ENCODE measurements at places on chromosomes 12 and 14. TPM values are rescaled to one million over a fixed set of nuclear protein-coding genes. Genes with fewer than 3 reads are reported as not detected.

GRCh38 chr14:35044939-35045797 lies 904 bp upstream of the FAM177A1 start:
- DNase-seq = no peak

Gene CEP128
- 2.4 TPM for total RNA-seq

Gene ENDOU
- not detected for total RNA-seq

- no peak for DNase-seq
Observed at GRCh38 chr12:108430245-108430644, 84.8 kb upstream of the FICD start.

GRCh38 chr12:90090929-90091651 lies 382.5 kb upstream of the ATP2B1 start:
- DNase-seq = peak; percentile 99

Gene KICS2
- total RNA-seq = 7.8 TPM

Gene PROX2
- total RNA-seq = not detected

- DNase-seq = no peak
Observed at GRCh38 chr14:27061299-27061698, 463.5 kb upstream of the NOVA1 start.

DNA sequence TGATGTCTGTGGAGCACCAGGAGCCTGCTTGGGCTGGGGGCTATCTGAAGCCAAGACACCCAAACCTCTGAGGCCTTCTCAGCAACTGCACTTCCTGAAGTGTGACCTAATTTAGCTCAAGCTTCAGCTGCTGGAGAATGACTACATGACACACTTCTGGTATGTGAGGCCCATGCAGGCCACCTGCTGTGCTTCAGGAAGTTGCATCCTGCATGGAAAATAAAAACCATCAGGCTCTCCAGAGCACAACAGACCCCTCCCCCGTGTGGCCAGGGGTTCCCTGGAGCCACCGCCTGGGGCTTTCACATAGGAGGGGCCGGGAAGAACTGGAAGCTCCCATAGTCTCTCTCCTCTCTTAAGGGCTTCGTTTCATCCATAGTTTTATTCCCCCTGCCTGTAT lies 217.7 kb downstream of the SLC15A4 start:
- DNase-seq = no peak

- no peak for DNase-seq
Observed at GRCh38 chr12:70603044-70603443, 34.2 kb downstream of the PTPRB start.

- DNase-seq = no peak
Observed at GRCh38 chr12:27199638-27200300, 44.3 kb upstream of the STK38L start.

Gene LRRC9
- total RNA-seq = not detected

DNA sequence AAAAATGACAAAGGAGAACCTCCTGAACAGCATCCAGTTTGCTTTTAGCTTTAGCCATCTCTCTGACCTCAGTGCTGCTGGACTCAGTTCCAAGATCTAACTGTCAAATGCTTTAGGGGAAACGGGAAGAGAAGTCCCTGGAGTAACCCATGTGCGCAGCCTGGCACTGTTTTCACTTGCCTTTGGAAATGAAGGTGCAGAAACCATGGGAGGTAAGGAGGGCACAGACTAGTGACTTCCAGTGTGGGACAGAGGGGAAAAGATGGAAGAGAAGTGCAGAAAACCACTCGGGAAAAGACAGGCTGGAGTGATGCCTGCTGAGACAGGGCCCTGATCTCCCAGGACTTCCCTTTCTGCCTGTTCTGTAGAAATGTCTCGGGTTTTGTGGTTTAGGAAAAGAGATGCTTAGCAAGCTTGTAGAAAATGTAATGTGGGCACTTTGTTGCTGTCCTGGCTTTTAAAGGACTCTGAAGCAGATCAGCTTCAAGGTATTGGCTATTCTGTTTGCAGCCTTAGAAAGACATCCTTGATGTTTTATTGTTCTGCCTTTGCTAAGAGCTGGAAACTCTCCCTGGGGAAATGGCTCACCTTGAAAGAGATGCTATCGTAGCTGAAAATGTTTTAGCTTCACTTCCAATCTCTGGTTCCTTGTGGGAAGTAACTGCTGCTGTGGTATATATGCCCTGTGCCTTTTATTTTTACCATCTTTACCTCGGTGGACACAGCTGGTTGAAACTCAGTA lies 124.6 kb upstream of the HIF1A start:
- DNase-seq = no peak

- no peak for DNase-seq
Observed at GRCh38 chr14:36222952-36223468, 46.5 kb upstream of the PTCSC3 start.

Gene SIX6
- not detected for total RNA-seq

DNA sequence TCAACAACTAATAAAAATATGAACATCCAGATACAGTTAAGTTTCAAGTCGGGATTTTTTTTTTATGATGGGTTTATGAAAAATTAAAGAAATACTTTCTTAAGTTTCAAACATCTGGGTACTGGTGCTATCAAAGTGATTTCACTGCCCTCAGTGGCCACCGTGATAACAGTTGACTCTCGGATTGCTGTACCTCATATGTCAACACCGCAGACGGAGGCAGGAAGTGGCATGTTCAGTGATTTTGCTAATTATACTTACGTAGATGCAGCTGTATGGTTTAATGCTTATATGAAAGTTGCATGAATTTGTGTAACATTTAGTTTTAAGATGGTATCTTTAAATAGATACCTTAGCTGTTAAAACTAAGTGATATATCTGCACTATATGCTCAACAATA lies 20.8 kb upstream of the FBLN5 start:
- DNase-seq = no peak

- DNase-seq = no peak
Observed at GRCh38 chr14:98578204-98578603, 693.8 kb downstream of the BCL11B start.

GRCh38 chr12:17489452-17489851 lies 600.5 kb downstream of the RERGL start:
- DNase-seq = no peak

- no peak for DNase-seq
Observed at GRCh38 chr14:63051992-63052391, 6.7 kb upstream of the KCNH5 start.

Gene PPFIBP1
- total RNA-seq = 82.3 TPM

DNA sequence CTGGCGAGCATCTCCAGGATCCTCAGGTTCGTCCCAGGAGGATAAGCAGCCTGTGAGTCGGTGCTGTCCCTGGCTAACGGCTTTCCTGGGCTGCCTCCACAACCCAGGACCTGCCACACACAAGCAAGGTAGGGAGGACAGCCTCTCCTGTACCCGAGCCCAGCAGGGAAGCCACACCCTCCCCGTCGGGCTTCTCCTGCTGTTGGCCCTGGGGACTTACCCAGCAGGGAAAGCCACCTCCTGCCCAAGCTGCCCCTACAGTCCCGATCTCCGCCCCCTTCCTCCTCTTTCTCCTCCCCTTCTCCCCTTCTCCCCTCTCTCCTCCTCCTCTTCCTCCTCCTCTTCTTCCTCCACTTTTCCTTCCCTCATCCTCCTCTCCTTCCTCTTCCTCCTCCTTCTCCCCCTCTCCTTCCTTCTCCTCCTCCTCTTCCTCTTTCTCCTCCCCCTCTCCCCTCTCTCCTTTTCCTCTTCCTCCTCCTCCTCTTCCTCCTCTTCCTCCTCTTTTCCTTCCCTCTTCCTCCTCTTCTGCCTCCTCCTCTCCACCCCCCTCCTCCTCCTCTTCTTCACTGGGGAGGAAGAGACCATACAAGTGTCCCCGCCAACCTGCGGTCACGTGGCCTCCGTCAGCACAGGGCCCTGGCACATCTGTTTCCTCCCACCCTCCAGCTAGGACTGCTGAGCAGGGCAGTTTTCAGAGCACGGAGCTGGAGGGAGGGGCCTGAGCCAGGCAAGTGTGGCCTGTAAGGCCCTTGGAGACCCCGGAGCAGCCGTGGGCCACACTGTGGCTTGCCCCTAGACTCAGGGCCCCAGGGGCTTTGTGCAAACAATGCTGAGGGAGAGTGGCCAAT lies 17.3 kb upstream of the RFLNA start:
- no peak for DNase-seq

DNA sequence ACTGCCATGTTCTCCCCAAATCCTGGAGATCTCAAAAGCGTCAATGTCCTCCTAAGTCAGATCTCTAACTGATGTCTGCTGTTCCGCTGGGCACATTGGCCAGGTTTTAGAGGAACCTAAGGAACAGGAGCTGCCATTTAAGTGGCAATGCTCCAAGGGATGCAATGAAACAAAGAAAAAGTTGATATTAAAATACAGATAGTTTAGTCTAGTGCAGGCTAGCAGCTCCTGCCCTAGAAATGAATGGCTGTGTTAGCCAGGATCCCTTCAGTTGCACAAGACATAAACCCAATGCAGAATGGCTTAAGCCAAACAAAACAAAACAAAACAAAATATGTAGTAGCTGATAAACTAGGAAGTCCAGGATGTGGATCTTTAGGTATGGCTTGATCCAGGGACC lies 144.1 kb downstream of the HMGA2 start:
- DNase-seq = no peak

Gene MAP3K9
- 2.9 TPM for total RNA-seq

DNA sequence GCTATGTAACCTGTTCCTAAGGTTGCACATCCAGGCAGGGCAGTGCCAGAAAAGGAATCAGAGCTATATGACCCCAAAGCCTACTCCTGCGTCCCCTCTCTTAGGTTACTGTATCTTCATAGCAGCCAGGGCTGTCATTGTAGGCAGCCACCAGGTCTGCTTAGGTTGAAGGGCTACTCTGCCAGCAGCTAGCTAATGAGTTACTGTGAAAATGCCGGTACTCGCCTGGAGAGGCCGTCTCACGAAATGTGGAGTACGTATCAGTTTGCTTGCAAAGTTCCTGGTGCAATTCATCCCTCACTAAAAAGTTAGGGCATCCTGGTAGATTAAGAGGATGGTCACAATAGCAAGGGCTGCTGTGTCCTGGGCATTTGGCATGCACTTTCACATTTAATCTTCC lies 50.9 kb downstream of the RPH3A start:
- no peak for DNase-seq

Gene CAPZA3
- total RNA-seq = not detected

- no peak for DNase-seq
Observed at GRCh38 chr12:64385019-64385418, 5.5 kb downstream of the C12orf56 start.

- DNase-seq = no peak
Observed at GRCh38 chr12:90305379-90305778, 596.7 kb upstream of the ATP2B1 start.

- DNase-seq = peak; percentile 57
Observed at GRCh38 chr12:128784030-128784760, 39.6 kb downstream of the SLC15A4 start.

Gene SLC17A8
- not detected for total RNA-seq

- DNase-seq = peak; percentile 88
Observed at GRCh38 chr12:26298785-26299621, 103.6 kb downstream of the SSPN start.

DNA sequence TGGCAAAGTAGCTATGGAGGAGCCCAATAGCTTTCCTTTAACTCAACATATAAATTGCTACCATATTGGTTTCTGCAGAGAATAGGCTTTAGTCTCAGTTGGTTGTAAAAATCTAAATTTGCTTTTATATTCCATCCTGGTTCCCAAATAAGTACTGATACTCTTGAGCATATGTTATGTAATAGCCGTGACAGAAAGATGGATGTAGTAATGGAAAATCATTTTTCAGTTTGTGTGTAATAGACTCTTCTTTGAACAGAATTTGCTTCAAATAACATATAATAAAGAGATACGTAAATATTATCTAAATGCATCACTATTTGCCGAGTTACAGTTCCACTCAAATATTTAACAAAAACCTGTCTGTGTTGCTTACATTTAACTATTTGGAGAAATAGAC lies 271.6 kb downstream of the LRFN5 start:
- no peak for DNase-seq

Gene P2RX2
- total RNA-seq = not detected

DNA sequence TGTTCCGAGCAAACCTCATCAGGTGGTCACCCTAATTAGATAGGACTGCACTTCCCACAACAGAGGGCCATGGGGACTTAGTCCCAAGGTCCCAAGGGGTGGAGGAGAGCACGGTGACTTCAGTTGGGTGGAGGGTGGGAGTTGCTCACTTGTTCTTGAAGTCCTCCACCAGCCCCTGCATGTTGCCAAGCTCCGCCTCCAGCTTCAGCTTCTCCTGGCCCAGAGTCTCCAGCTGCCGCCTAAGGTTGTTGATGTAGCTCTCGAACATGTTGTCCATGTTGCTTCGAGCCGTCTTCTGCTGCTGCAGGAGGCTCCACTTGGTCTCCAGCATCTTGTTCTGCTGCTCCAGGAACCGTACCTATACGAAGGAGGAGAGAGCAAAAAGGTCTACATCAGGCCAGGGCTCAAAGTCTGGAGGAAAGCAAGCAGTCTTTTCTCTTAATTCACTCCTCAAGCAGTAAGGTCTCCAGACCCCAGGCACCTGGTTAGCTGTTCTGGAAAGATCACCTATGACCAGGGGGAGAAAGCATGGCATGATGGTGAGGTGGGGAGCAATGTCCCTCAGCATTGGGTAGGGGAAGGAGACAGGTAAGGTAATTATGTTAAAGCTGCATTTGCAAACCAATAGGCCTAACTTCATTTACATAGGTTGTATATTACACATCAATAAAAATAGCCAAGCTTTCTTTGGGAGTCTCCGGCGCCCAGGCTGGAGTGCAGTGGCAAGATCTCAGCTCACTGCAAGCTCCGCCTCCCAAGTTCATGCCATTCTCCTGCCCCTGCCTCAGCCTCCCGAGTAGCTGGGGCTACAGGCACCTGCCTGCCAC lies 2.9 kb downstream of the KRT8 start:
- DNase-seq = no peak

GRCh38 chr12:26396402-26396801 lies 201.0 kb downstream of the SSPN start:
- no peak for DNase-seq

DNA sequence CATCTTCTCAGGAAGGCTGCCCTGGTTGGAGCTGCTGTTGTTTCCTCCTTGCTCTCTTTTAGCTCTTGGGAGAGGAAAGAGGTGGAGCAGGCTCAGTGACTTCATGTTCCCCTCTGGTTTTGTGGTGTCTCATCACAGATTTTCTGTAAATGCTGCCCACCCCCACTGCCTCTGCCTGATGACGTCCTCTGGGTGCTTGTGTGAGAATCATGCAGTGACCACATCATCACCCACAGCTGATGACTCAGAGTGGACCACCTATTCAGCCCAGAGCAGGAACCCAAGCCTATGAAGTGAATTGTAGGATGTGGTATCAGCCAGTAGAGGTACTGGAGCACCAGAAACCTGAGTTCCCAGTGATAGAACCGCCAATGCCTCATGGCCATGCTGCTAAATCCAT lies at the start of gene GZMB:
GZMB (minus strand) TSS at position 33 of the 400 bp plus-strand sequence; CDS start at position 3, 30 bp downstream.
- DNase-seq = no peak

Gene ESRRB
- total RNA-seq = not detected

DNA sequence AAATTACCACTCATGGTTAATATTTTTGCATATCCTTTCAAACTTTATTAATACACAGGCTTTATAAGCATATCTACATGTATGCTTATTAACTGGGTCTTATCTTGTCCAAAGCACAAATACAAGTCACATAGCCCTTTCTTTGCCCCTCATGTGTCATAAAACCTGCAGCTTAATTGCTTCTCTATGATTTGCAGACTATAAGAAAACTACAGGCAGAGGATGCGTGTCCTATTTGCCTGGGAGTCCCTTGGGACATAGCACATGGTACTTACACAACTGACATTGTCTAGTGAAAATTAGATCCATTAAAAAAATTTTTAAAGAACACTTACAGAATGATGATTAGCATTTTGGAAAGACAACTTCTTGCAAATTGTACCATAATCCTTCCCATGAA lies 190.5 kb upstream of the PLEKHA5 start:
- DNase-seq = no peak

- peak; percentile 6 for DNase-seq
Observed at GRCh38 chr12:69239922-69240630, 707 bp downstream of the CPSF6 start.
